ENCODE measurements at places on chromosomes 3 and 15.

GRCh38 chr15:63076714-63077046 is 34.1 kb downstream of the TPM1 start:
- DNase-seq, result no peak

DNA sequence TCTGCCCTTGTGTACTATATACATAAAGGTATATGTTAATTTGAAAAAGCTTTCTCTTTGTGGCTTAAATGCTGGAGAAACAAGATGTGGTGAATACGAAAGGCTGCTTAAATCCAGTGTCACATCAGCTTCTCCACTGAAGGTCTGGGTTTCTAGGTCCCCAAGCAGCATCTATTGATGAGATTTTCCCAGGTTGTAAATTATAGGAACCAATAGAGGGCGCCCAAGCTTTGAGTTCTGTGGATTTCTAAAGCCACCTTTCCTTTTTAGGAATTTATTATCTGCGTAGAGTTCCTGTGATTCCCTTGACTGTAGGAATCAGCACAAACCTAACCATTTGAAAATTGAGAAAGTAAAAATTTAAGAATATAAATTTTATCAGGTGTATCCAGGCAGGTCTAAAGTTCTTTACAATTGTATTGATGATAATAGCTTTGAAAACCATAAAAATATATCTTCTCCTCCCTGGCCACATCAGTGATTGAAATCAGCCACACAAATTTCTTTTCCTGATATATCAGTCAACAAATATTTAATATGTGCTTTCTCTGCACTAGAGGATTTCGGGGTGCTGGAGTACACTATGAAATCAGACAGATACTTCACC is 88.3 kb upstream of the ADAMTSL3 start:
- DNase-seq, result peak; percentile 3

DNA sequence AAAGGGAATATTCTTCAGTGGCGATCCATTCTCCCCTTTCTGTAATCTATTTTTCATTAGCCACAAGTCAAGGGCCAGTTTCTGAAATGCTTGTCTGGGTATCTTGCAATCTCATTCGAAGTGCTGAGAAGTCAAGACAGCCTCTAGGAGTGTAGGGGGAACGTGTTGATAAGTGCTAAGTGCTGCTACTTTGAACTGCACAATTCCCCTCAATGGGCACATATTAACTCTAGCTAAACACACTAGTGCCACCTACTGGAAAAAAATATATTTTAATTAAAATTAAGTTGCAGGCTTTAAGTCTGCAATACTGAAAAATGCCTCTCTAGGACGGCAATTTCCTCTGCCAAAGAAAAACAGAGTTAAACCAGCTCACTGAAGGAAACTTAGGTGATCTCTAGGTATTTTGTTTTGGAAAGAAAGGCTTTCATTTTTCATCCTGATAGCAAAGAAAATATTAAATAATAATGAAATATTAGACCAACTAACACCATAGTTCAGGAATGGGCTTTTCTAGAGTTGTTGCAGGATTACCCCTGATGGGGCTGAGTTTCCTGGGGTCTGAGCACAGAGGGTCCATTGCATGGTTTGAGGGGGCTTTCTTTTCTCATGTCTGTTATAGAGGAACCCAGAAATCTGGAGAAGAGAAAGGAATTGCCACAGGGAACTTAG is 181.9 kb upstream of the KBTBD8 start:
- peak; percentile 73 for DNase-seq

DNA sequence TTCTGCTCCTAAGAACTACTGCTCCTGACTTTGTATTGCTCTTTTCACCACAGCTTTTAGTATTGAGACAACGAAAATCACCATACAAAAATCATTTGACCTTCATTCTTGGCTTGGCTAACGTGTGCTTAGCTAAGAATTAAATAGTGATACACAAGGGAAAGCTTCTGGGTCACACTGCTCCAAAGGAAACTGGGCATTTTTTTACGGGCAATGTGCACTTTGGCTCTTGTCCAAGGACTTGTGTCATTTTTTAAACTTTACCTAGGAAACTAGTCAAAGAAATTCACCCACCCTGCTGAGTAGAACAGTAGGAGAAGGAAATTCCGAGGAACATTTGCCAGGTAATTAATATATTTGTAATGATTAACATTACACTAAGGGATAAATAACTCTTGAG is 19.8 kb downstream of the WDR72 start:
- no peak for DNase-seq

DNA sequence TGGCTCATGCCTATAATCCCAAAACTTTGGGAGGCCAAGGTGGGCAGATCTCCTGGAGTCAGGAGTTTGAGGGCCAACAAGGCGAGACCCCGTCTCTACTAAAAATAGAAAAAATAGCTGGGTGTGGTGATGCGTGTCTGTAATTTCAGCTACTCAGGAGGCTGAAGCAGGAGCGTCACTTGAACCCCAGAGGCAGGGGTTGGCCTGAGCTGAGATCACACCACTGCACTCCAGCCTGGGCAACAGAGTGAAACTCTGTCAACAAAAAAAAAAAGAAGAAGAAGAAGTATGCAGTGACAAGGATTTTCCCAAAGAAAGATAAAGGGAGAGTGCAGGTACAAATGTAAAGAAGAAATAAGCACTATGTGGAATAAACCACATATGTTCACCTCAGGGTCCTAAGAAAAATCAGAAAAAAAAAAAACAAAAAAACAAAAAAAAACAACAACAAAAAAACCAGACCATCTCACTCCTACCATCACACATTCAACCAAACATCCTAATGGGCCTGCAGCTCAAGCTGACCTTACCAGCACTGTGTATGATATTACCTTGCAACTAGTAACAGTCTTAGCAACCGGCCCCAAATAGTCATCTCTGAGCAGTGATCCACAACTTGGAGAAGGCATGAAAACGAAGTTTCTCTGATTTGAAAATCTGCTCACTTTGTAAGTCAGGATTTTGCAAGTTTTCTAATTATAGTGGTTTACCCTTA is 296.7 kb upstream of the PROK2 start:
- DNase-seq, result no peak
